ENCODE measurements at places on chromosomes 12 and 14.

DNA sequence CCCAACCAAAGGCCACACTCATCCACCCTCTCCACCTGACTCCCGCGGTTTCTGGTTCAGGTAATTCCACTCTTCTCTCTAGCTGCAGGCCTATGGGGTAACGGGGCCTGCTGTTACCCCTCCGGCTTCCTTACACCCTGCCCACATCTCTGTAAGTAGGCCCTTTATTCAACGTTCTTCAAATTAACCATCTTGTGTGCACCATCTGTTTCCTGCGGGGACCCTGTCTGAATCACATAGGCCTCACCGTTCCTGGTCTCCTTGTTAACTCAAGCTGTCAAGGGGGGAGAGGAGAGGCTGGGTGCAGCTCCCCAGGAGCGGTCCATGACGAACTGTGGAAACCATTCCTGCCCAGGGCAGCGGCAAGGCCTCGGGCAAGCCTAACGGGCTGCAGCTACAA, 9.3 kb upstream of the DLK1 start:
- no peak for DNase-seq

GRCh38 chr12:64352181-64352580, 38.4 kb downstream of the C12orf56 start:
- no peak for DNase-seq

GRCh38 chr14:97177016-97177415, 379.8 kb downstream of the VRK1 start:
- no peak for DNase-seq

DNA sequence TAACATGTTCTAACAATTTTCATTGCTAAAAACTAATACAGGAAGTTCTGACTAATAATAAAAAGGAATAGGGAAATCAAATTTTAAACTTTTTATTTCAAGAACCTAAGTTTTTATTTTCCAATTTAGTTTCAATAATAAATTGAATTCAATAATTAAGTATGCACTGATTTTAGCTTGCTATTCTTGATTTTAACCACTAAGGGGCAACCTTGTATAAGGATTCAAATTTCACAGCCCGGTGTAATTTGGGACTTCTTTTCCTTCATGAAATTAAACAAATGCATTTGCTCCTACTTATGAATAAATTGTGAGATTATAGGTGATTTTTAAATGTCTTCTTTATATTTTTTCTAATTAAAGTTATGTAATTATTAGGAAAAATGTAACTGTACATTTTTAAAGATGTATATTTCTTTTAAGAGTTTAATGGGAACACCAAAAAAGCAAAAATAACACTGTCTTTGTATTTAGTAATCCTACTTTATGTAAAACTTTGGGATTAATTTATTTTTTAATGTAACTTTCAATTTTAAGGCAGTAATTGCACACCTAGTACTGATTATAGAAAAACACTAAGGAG, 241.4 kb upstream of the PDZRN4 start:
- DNase-seq: no peak

GRCh38 chr14:22466491-22466890, 122.5 kb downstream of the DAD1 start:
- no peak for DNase-seq

DNA sequence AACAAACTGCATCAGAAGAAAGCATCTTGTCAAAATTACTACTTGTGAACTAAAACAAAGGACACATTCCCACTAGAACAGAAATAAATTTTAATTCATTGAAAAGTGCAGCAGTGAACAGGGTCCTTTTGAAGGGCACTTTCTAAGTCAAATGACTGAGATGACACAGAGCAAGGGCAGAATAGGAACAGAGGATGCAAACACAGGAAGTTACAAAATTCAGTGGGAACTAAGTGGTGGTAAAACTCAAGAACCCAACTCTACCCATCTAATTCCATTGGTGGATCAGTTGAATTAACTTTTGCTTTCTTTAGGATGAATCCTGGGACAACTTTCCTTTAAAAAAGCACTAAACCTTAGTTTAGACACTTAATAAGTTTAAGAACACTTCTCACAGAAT, 45.8 kb downstream of the GNS start:
- DNase-seq: no peak

GRCh38 chr14:30620178-30620577, 1.9 kb upstream of the SCFD1 start:
- no peak for DNase-seq

GRCh38 chr12:42586268-42586667, 3.3 kb downstream of the PRICKLE1 start:
- DNase-seq: no peak

DNA sequence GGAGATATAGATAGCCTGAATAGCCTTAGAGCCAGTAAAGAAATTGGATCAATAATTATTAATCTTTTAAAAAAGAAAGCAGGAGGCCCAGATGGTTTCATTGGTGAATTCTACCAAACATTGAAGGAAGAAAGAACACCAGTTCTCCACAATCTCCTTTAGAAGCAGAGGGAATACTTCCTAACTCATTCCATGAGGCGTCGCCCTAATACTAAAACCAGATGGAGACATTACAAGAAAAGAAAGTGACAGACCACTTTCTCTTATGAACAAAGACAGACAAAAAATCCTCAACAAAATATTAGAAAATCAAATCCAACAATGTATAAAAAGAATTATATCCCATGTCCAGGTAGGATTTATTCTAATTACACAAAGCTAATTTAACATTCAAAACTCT, 362.6 kb downstream of the BCAT1 start:
- no peak for DNase-seq

DNA sequence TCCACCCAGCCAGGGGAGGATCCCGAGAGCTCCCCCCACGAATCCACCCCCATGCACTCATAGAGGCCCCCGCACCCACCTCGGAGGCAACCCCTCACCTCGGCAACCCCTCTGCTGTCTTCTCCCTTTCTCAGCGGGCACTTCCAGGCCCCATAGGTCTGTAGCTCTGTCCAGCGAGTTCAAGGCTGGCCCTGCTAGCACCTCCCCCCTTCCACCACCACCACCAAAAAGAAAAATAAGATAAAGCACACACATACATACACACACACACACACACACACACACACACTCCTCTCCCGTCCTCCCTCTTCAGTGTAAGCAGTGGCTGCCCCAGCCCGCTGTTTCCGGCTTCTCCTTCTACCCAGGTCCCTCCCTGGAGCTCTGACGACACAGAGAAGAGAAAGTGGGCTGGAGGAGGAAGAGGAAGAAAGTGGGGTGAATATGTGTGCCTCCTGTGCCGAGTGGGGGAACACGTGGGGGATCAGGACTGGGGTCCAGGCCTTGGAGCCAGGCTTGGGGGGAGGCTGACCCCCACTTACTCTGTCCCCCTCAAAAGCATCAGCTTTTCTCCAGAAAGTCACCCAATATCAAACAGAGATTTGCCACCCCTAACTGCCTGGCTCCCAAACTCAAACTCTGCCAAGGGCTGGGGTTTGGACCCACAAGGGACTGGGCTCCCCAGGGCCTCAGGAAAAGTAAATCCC, at the start of gene STAT6:
STAT6 (minus strand) TSS at position 332 of the 704 bp plus-strand sequence. CDS start 3,084 bp downstream, outside the sequence.
- no peak for DNase-seq

DNA sequence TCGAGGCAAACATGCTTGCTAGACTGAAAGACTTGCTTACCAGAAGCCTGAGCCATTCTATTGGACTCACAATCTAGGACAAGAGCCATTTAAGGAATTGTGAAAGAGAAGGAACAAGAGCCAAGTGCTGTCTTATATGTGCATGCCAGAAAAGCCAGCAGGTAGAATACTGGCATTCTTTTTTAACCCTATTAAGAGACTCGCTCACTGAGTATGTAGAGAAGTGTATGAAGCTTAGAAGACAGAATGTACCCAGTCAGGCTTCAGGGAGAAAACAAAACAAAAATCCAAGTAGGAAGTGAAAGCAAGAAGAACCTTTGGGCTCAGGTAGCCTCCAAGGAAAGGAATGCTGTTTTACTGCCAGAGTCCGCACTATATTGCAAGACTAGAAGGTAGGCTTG, 65.9 kb downstream of the DCAF5 start:
- no peak for DNase-seq

GRCh38 chr14:95294834-95295599, 24.7 kb downstream of the CLMN start:
- DNase-seq: no peak

DNA sequence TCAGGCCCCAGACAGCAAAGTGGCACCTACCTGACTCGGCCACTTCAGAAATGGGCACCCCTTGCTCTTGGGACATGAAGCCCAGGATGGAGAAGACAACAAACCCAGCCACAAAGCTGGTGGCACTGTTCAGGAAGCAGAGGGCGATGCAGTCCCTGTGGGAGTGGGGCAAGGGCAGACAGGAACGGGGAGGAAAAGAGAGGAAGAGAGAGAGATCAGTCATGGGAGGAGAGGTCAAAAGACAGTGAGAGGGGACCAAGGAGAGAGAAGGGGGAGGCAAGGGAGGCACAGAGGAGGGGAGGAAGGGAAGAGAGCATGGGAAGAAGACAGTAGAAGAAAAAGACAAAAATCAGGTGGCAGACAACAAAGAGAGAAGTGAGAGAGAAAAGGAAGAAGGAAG, 16.6 kb downstream of the SLC6A12 start:
- DNase-seq: no peak

GRCh38 chr14:101623685-101624444, 62.6 kb downstream of the DIO3 start:
- no peak for DNase-seq

GRCh38 chr14:24389226-24389848, 9.5 kb upstream of the NYNRIN start:
- DNase-seq: no peak

- no peak for DNase-seq
Observed at GRCh38 chr12:130666645-130667044, 49.5 kb downstream of the RIMBP2 start.

- DNase-seq: no peak
Observed at GRCh38 chr14:73796893-73797542, 54.6 kb upstream of the PTGR2 start.

DNA sequence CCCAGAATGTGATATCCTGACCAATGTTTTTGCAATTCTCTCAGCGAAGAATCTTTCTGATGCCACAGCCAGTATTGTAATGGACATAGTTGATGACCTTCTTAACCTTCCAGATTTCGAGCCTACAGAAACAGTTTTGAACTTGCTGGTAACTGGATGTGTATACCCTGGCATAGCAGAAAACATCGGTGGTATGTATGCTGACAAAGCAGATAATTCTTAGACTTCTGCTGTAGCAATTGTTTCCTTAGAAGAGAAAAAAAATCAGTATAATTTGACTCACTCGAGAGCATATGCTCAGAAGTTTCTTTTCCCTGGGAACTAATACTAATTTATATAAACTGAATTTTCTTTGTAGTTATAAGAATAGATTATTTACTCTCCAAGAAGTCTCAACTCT, 58.2 kb downstream of the UTP20 start:
- DNase-seq: no peak

DNA sequence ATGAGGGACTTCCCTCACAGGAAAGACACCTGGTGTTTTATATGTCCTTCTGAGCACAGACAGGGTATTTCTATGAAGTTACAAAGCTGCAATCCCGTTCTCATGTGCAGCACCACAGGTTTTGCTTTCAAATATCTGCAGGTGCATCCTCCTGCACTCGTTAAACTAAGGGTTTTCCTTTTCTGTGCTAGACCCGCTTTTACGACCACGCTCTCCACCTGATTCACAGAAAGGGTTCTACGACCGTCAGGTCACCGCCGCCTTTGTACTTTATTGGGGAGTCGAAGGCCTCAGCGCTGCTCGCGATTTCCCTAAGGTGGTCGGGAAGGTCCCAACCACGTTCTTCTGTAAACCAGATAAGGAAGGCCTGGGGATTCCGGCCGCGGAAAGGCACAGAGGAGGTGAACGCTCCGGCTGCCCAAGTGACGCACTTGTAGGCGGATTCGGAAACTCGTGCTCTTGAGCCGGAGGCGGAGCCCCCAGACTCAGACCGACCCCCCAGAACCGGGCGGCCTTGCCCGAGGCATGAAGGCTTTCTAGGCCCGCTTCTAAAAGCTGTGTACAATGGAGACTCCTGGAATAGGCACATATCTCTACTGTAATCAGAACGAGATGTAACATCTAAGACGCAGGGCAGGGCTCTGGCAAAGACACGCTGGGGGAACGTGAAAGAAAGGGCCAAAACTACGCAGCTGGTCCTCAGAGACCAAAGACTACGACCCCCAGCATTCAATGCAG, 995 bp upstream of the HSP90B1 start:
- no peak for DNase-seq
